ENCODE measurements at places on chromosomes 5 and 9. TPM values are rescaled to one million over a fixed set of nuclear protein-coding genes. Genes with fewer than 3 reads are reported as not detected.

FOXD4L3 gene
- not detected for total RNA-seq

DNA sequence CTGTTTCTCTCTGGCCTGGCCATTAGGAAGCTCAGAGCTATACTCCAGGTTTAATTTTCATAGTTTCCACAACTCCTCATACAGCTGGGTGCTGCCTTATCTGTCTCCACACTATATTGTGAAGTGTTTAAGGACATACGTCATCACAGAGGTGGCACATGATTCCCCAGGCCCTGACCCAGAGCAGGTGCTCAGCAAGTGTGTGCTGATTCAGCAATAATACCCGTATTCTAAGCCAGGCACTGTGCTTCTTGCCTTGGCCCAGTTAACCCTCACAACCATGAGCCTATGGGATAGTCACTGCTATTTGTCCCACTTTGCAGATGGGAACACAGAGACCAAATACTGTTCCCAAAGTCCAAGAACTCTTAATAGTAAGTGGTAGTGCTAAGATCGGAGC, 93.5 kb upstream of the SMIM23 start:
- DNase-seq = no peak

- DNase-seq = no peak
Observed at GRCh38 chr9:13932528-13933267, 381.2 kb downstream of the NFIB start.

GRCh38 chr5:170305016-170305645, 7.6 kb upstream of the LCP2 start:
- no peak for DNase-seq

GRCh38 chr9:77944556-77945243, 86.9 kb downstream of the GNAQ start:
- DNase-seq = no peak

All from Daoy (cell line).